NCI-H1694 treated with DMSO at 0.1 percent for 48 hours (cell line): ENCODE measurements at places on chromosomes 16 and 17.

- DNase-seq: no peak
Observed at GRCh38 chr16:57862698-57863433, 60.6 kb upstream of the KIFC3 start.

GRCh38 chr16:27579087-27579980, 29.4 kb downstream of the KATNIP start:
- no peak for DNase-seq

- DNase-seq: no peak
Observed at GRCh38 chr16:29011851-29012250, 27.0 kb downstream of the LAT start.

DNA sequence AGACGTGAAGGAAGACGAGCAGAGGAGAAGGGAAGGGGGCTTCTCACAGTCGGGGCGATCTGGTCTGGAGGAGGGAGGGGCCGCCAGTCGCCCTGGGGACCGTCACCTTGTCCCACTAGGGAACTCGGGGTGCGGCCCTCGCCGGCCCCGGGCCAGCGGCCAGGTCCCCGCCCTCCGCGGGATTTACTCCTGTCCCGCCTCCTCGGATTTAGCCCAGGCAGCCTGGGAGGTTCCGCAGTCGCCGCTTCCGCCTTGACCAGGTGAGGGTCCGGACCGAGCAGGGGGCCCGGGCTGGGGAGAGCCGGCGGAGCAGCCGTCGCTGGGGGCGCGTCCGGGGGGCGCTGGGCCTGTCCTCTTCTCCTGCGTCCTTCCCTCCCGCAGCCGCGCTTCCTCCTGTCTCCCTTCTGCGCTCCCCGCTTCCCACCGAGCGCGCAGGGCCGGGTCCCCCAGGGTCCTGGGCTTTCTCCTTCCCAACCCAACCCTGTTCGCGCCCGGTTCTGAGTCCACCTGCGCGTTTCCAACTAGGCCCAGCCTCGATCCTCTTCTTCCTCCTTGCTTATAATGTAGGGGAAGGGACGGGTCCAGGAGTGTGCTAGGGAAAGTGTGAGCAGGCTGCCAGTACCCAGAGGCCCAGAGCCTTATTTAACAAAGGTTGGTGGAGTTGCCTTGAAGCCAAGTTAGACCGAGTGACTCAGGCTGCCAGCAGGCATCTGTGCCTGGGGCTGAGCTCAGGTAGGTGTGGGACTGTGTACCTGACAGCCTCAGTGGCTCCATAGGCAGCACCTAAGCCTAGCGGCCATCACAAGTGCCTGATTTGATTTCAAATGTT, at the start of gene TNK1:
Gene TNK1 (plus strand): TSS at position 235 of the 829 bp plus-strand sequence. CDS start 1,838 bp downstream, outside the sequence.
- no peak for DNase-seq

DNA sequence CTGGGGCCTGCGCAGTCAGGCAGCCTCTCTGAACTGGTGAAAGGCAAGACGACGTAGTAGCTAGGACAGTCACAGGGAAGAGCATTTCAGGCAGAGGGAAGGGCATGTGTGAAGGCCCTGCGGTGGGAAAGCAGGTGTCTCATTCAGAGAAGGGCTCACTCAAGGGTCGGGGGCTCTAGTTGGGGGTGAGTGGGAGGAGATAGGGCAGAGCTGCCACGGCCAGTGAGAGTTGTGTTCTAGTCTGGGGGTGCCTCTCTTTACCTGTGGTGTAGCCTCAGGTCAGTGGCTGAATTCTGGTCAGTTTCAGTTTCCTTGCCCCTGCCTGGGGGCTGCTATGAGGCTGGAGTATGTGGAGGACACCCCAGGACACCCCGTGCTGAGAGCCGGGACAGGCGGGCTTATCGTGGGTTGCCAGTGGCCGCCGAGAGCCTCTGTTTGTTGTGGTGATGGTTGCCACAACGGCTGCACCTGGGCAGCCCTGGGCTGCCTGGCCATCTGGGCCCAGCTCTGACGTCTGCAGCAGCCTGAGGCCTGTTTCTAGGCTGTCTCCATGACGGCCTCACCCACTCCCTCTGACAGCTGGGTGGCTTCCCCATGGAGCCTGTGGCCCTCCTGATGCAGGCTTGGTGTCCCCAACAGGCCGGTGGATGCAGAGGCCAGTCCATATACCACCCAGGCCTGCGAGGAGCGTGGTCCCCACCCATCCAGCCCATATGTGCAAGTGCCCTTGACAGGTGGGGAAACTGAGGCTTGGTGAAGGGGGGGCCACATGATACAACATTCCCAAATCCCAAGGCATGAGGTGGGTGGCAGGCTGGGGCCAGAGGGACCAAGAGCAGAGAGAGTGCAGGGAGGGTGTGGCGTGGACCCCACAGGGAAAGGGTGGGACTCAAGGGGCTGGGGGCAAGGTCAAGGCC, 10.8 kb downstream of the MAP2K3 start:
- DNase-seq: no peak

- no peak for DNase-seq
Observed at GRCh38 chr17:68334393-68334792, 43.1 kb downstream of the ARSG start.

DNA sequence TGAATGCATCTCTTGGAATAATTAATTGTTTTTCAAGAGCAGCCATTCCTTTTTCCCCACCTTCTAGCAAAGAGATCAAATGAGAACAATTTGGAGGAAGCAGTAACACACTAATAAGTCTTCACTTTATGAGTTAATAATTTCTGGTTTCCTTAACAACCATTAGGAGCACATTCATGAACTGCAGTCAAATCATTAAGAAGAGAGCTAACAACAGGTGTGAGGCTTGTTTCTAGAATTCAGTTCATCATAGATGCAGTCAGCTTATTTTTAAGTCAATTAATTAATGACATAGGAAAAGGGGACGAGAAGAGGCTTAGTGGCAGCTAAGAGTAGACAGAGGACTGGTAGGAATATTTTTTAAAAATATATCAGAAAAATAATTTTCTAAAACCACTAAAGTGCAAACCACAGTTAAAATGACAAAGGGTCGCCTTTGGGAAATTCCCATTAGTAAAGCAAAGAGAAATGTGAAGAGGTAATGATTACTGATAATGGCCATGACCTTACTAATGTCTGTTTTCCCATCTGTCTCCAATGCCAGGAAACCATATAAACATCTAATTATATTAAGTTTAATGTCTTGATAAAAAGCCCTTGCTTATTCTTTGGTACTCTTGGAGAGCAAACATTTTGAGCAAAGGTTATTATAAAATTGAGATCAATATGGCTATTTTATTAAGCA, 184.2 kb downstream of the KCNJ2 start:
- DNase-seq: no peak

- DNase-seq: no peak
Observed at GRCh38 chr17:17971431-17972125, 622 bp downstream of the TOM1L2 start.

GRCh38 chr17:31444026-31444425, 52.6 kb downstream of the RAB11FIP4 start:
- no peak for DNase-seq

GRCh38 chr16:87960296-87960695, 9.1 kb downstream of the BANP start:
- no peak for DNase-seq

- DNase-seq: no peak
Observed at GRCh38 chr17:77287432-77288068, 146.8 kb downstream of the SEC14L1 start.

GRCh38 chr17:38322897-38323296, 20.9 kb downstream of the GPR179 start:
- no peak for DNase-seq

DNA sequence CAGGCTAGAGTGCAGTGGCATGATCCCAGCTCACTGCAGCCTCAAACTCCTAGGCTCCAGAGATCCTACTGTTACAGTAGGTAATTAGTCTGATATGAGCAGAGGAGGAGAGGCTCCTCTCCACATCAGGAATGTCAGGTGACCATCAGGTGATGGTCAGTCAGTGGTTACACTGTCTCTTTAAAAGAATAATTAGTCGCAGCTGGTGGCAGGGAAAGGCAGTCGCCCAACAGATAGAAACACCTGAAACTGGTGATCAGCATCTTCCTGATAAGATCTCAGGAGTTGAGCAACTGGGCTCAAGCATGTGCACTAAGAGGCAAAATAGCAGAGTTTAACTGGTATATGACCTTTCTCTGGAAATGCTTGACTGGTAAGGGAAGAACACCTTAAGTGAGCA, 21.5 kb upstream of the ABCA5 start:
- DNase-seq: no peak

DNA sequence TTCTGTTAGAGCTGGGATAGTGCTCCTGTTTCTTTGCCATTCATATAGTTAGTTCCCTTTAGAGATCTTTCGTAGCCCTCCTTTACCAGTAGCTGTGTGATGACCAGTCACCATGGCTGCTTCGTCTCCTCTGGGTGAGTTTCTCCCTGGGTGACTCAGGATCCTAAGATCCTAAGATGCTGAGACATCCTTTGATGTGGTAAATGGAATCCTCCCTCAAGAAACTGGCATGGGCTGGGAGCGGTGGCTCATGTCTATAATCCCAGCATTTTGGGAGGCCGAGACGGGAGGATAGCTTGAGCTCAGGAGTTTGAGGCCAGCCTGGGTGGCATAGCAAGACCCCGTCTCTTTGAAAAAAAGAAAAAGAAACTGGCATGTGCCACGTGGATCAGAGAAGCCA, 5.9 kb downstream of the PHAF1 start:
- DNase-seq: no peak

DNA sequence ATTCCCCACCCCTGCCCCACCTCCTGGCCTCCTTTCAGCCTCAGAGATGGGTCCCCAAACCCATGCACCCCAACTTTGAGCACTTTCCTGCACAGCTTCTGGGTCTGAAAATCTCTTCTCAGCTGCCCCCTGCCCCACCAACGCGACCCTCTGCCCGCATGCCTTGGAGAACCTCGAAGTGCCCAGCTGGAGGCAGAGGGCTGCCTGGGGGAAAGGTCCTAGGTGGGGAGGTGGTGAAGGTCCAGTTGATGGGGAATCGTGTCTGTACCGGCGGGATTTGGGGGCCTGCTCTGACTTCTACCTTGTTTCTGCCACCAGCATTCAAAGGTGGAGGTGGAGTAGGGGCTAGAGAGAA, 1.3 kb downstream of the NKD1 start:
- no peak for DNase-seq

DNA sequence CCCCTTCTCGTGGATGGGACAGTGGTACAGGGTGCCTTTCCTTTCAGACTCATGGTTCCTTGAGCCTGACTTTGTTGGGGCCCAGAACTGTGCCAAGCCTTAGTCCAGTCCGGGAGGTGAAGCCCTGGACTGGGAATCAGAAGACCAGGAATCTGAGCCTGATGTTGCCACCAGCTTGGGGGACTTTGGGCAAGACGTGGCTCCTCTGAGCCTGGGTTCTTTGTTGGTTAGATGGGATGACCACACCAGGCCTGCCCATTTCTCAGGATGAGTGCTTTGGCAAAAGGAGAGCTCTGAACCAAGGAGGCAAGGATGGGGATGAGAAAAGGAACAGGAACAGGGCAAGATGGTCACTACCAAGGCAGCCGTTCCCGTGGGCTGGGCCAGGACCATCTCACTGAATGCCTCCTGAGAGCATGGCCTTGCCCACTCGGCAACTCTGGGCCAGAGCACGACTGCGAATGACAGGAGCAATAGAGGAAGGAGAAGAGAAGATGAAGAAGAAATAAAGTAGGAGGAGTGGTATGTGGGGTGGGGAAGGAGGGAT, 32.5 kb downstream of the PITPNM3 start:
- DNase-seq: no peak

DNA sequence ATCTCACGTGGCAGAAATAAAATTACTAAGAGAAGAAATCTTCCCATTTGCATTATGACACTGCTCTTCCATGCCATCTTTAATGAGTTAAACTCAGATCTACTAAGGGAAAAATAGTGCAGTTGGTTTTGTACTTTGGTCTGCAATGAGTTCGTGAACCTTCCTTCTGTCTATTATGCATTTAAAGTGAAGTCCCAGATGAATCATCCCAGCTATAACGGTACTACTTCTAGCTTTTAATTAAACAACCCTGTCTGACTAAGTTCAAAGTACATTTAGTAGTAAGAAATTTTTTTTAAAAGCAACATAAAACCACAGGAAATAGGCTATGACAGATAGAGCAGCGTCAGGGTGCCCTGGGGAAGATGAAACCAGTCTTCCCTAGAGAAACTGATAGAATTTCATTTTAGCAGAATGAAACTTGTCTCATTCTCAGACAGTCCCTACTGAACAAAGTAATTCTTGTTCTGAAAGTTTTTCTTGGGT, 1.8 kb downstream of the TMIGD1 start:
- no peak for DNase-seq

GRCh38 chr17:64154313-64154695, 24.4 kb upstream of the ERN1 start:
- DNase-seq: no peak

- no peak for DNase-seq
Observed at GRCh38 chr16:1865902-1866690, 5.9 kb downstream of the MEIOB start.

- no peak for DNase-seq
Observed at GRCh38 chr16:19882646-19883045, 2.0 kb downstream of the GPRC5B start.

- DNase-seq: no peak
Observed at GRCh38 chr16:19994466-19995170, 79.1 kb downstream of the GPR139 start.

- DNase-seq: no peak
Observed at GRCh38 chr17:68512960-68513474, 787 bp downstream of the PRKAR1A start.

DNA sequence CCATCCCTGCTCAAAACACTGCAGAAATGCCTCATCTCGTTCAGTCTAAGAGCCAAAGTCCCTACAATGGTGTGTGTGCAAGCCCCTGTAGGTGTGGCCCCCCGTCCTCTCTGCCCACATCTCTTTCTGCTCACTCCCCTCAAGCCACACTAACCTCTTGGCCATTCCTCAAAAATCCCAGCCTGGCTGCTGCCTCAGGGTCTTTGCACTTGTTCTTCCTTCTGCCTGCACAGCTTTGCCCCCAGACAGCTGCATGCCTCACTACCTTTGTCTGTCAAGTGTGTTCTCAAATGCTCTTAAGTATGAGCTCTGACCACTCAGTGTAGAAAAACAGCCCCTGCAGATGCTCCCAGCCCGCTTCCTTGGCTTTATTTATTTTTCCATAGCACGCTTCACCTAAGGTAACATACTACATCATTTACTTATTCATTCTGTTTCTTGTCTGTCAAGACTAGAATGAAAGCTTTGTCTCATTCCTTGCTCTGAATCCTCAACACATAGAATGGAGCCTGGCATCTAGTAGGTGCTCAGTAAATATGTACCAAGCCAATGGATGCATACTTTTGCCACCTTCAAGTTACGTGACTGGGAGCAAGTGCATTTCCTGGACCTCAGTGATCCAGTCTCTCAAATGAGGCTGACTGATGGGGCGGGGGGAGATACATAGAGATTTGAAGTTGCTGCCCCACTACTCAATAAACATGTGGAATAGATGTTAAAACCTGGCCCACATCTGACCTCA, 38.1 kb downstream of the RAI1 start:
- DNase-seq: no peak

DNA sequence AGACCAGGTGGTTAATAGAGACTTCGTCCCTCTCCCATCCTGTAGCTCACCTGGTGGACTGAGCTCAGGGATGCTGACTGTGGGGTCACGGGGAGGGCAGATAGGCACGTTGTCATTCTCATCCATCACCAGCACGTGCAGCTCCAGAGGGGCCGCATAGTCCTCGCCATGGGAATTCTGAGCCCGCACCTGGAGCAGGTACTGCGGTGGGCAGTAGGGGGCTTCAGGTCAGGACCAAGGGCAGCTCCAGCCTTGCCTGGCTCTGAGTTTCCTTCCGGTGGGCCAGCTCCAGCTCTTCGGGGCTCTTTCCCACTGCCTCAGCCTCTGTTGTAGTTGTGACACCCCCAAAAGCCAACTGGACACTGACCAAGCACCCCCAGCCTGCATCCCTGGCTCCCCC, 5.6 kb downstream of the CDH16 start:
- DNase-seq: no peak

- no peak for DNase-seq
Observed at GRCh38 chr17:7237761-7238419, 1.4 kb downstream of the PHF23 start.
